ENCODE measurements at places on chromosomes 12 and 14.

GRCh38 chr12:29782285-29782870, 1.4 kb downstream of the TMTC1 start:
- DNase-seq: no peak

GRCh38 chr14:68042586-68043210, 223.1 kb downstream of the RAD51B start:
- DNase-seq: no peak

DNA sequence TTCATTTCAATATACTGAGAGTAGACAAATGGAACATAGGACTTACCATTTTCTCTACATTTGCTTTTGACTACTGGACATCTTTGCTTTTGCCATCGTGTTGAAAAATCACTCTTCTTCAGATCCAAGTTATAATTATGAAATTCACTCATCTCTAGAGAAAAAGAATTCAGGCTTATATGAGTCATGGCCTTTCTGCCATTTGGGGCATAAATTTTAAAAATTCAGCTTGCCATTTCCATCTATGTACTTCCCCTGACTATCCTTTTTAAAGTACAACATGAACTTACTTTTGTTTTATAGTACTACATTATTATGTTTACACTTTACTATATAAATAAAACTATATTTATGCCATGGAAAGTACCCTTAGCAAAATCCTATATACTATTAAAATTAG, 3.0 kb downstream of the KLRK1 start:
- DNase-seq: no peak

GRCh38 chr14:37122919-37123639, 49.3 kb downstream of the SLC25A21 start:
- DNase-seq: no peak

DNA sequence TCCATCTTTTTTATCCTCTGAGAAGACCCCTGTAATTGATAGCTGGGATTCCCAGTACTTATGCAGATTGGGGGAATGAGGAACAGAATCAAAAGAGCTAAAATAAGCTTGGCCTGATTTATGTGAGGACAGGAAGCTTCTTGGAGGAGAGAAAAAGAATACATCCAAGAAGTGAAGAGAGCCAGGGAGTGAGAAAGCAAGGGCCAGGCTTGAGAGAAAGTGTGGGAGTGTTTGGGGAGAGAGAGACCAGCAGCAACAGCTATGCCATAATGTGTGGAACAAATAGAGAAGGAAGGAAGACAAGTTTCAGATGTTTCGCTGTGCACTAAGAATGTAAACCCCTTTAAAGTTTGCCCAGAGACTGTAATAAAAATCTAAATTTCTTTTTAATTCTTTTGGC, 4.0 kb upstream of the CCDC184 start:
- DNase-seq: no peak

DNA sequence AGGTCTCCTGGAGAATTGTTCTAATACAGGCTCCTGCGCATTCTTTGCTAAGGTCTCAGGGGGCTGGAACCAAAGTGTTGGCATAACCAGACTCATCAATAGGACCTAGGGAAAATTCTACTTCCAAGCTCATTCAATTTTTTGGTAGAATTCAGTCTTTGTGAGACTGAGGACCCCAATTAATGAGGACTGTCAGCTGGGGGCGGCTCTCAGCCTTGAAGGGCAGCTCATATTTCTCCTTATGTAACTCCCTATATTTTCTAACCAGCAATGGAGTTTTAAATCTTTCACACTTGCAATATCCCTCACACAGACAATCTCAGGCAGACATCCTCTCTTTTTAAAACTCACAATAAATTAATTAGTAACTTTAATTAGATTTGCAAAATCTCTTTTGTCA, 476.4 kb upstream of the LRFN5 start:
- no peak for DNase-seq

- no peak for DNase-seq
Measured at GRCh38 chr14:39988939-39989338, 556.7 kb upstream of the FBXO33 start.

GRCh38 chr12:107133462-107133861, 40.1 kb upstream of the CRY1 start:
- DNase-seq: no peak

DNA sequence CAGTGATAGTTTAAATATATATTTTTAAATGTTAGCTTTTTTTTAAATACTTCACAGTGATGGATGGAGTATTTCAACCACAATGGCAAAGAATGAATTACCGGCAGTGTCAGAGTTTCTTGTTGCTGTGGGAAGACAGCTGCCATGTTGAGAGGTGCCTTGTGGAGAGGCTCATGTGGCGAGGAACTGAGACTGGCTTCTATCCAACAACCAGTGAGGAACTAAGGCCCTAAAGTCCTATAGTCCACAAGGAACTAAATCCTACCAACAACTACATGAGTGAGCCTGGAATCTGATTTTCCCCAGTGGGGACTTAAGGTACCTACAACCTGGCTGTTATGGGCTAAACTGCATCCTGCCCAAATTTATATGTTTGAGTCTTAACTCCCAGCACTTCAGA, 220.2 kb upstream of the PLEKHG7 start:
- no peak for DNase-seq

DNA sequence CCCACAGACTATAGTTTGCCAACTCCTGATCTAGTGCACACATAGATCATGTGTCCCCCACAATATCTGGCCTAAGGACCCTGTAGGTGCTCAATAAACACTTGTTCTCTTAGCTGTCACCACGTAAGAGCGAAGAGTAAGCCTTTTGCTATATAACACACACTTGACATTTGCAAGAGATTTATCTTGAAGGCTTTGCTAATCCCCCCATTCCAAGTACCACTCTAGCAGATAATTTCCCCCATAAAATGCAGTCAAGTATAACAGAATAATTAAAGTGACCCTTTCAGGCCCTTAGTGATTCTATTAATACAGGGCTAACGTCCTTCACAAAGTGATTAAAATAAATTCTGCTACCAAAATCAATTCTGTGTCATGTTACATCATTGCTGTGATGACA, 87.5 kb downstream of the PLXNC1 start:
- no peak for DNase-seq

DNA sequence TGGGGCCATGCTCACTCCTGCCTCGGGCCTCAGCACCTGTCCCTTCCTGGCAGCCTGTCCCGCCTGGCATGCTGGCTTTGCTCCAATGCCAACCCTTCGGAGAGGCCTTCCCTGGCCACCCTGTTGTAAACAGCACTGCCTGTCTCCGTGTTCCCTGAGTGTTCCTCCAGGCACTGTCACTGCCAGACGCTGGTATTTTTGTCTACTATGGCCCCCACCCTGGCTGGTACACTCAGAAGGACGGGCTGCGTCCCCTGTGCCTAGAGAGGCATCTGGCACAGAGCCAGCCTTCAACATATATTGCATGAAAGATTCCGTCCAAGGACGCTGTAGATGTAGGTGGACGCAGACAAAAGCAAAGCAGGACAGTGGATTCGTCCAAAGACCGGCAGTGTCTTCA, 2.7 kb upstream of the ASPG start:
- DNase-seq: no peak

GRCh38 chr12:23431006-23431405, 518.5 kb downstream of the SOX5 start:
- DNase-seq: no peak

DNA sequence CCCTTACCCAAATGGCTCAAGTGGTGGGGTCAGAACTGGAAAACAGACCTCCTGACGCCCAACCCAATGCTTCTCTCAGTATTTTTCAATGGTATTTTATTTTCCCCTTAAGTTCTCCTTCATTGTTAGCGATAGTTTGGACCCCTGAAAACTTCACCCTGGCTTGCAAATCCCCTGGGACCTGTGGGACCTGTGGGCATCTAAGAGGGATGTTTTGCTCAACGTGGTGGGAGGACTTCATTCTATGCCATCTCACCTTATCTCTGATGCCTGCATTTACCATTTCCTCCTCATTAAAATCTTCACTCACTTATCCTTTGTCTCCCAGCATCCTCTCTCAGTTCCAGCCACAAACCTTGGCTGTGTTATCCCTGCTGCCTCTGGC, 59.4 kb upstream of the GZMB start:
- no peak for DNase-seq

GRCh38 chr14:65054471-65055085, 47.7 kb downstream of the MAX start:
- DNase-seq: no peak

GRCh38 chr12:92860521-92860920, 68.6 kb downstream of the EEA1 start:
- no peak for DNase-seq

DNA sequence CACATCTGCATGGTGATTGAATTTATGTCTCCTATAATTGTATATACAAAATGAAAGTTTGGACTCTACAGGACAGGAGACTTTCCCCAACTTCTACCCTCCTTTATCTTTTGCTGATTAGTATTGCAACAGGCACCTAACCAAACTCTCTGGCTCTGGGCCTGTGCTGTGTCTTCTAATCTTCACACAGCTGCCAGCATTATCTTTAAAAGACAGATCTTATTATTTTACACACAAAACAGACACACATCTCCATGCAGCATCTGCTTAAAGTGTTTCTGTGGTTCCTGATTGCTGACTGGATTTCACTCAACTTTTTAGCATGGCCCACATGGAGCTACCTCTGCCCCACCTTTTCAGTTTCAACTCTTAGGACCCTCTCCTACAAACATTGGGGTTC, 154.9 kb upstream of the PELI2 start:
- no peak for DNase-seq

DNA sequence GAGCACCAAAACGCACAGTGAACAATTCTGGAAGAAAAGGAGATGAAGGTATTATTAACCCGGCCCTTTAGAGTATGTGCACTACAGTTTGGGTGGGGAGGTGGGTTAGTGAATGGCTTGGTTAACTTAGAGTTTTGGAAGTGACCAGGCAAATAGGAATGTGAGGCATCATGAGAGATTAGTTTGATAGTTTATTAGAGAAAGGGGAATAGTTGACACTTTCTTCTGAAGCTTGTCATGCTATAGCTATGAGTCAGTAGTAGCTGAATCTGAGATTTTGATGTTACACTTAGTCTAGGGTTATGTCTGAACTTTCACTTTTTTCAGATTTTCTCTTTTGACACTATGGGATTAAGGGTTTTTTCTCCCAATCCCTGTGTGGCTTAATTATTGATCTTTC, 567.2 kb downstream of the SNAPC1 start:
- DNase-seq: no peak

DNA sequence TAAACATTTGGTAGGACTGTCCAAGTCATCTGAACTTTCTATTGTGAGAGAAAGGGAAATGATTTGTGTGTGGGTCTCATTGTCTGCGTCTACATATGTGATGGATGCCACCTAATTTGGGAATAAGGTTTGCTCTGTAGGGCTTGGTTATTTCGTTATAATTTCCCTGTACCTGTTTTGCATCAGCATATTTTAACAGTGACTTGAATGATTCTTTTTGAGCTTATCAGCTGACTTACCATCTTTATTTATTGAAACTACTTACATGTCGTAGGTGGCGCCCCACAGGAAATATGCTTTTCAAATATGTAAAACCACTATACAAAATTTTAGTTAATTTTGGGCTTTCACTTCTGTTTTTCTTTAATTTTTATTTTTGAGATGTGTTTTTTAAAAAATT, 56.5 kb upstream of the BCAT1 start:
- no peak for DNase-seq

GRCh38 chr12:75623631-75624154, 112.3 kb upstream of the KRR1 start:
- DNase-seq: no peak

DNA sequence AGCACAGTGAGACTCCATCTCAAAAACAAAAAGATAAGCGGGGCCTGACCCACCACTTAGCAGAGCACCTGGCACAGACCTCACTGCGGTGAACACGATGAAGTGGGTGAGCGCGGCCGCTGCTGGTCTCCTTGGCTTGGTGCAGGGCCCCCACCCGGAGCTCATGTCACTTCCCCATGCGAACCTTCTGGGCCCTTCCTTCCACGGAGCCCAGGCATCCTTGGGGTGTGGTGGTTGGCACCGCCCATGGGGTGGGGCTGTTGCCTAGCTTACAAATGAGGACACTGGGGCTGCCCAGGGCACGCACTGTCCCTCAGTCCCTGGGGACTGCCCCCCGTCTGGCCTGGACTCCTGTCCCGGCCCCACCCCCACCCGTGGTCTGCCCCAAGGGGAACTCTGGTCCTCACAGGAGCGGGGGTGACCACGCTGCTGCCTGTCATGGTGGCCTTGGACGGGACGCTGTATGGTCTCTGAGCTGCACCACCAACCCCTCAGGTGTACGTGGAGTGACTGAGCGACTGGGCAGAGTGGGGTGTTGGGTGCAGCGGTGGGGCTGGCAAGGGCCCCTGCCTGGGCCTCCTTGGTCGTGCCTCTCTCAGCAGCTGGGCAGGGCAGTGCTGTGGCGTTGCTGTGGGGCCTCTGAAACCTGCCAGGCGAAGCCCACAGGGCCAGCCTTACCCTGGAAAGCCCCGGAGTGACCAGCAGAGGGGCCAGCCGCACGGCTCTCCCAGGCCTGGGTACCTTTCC, 15.3 kb downstream of the FBRSL1 start:
- no peak for DNase-seq

- DNase-seq: no peak
Measured at GRCh38 chr12:79191391-79191790, 326.8 kb downstream of the SYT1 start.

- no peak for DNase-seq
Measured at GRCh38 chr12:11658791-11659190, 9.3 kb downstream of the ETV6 start.

- DNase-seq: no peak
Measured at GRCh38 chr14:95713596-95714371, at the start of gene TCL1A. Gene TCL1A, minus strand, starts transcription at chr14:95714125. Its CDS starts 59 bp downstream, at chr14:95714066.

DNA sequence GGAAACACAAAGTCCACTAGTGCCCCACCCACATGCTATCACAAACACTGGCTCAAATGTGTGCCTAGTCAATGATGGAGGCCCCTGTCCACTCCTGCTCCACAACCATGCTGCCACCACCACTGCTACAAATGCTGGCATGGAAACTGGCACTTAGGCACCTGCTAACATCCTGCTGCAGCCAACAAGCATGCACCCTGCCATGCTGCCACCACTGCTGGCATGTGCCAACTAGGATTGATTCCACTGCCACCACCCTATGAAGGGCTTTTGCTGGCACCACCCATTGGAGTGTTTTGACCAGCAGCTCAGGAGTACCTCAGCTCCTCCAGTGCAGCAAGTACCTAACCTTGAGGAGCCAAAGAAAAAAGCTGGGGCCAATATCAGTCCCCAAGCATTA, 236.6 kb downstream of the CCDC59 start:
- DNase-seq: no peak

DNA sequence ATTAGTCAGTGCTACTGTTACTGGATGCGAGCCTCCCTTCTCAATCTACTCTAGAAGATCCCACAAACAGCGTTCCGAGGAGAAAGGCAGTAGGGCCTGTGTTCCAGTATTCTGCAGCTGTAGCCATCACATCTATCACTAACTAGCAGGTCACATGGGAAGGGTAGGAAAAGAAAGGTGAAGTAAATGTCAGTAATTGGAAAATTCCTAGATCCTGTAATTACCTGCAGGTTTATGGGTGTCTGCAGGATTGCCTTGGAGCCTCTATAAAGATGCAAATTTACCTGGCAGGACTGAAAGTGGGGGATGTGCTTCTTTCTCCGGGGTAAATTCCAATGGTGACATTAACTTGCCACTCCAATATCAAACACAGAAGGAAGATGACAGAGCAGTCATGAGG, 77.8 kb downstream of the FERMT2 start:
- DNase-seq: no peak

- DNase-seq: no peak
Measured at GRCh38 chr12:6826125-6826733, 2.0 kb upstream of the P3H3 start.

GRCh38 chr14:50469982-50470381, 62.4 kb downstream of the MAP4K5 start:
- no peak for DNase-seq
